ENCODE measurements at places on chromosomes 6 and 20.

DNA sequence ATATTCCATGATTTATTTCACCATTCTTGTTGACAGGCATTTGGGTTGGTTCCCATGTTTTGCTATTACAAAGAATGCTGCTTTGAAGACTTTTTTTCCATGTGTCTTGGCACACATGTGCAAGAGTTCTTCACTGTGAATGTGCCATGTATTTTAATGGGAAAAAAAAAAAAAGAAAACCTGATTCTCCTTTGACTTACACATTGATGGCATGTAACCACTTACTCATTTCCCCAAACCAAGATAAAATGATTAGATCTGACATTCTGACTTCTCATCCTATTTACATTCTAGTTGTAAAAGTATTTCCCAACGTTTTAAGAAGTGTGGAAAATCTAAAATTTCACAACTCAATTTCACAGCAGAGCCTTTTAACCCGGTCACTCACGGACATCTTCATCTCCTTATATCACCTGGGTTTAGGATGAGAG is 4.4 kb downstream of the CAP2 start:
- DNase-seq, result no peak

DNA sequence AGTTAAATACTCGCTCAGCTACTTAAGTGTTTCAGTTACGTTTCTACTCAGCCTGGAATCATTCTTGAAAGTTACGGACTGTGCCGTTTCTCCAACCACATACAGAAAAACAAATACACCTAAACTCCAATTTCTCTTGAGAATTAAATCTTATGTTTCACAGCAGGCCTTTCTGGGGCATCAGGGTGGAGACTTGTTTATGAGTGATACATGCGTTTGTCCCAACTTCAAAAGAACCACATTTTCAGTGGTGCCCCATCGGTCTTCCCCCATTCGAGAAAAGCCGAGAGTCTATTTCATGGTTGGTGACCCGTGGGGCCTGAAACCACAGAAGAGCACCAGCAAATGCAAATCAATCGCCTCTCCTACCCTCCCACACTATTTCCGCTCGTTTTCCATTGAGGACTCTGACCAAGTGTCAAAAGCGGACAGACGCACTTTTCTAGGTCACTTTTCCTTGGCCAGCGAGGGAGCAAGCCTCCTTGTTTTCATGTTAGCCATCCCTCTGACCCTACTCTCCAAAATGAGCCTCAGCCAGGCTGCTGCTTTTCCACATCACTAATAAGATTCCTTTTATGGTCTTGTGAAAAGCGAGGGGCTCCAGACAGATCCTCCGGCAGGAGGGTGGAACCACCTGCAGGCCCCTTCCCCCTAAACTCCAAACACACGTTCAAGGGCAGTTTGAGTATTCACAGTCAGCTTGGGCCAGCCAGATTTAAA is 3.1 kb downstream of the JAG1 start:
- no peak for DNase-seq

GRCh38 chr6:26329763-26330511 is 35.1 kb upstream of the BTN3A2 start:
- no peak for DNase-seq

GRCh38 chr6:152571089-152571488 is 66.1 kb downstream of the SYNE1 start:
- no peak for DNase-seq

DNA sequence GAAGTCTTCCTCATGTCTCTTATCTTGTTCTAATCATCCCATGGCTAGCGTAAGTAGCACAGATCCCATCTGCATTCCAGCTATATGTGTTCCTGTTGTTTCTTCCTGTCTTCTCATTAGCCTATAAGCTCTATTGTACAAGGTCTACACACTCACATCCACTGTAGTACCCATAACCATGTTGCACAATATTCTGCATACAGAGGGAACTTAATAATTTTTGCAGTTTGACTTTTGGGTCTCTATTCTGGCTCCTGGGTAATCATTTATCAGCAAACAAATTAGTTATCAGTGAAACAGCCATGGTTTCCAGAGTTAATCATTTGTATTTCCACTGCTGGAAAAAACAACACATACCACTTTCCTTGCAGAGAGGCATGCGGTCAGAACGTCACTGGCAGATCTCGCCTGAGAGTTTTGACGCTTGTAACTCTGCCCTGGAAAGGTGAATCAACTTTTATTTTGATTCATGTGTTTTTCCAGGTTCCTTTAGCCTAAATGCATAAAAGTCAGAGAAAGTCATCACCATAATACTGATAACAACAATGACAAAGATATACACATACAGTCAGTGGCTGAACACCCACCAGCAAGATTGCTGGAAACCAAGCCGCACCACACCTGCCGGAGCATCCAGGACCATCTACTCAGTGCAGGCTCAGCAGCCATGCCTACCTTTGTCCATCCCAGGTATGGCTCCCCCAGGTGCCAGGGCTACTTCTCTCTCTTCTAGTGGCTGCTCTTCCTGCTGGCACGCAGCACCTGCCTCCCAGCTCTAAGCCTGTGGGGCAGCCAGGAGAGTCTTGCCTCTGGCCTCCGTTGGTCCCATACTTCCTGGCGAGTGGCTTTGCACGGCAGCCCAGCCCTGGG is 158.2 kb downstream of the QRSL1 start:
- no peak for DNase-seq

- DNase-seq, result no peak
Observed at GRCh38 chr6:157269261-157269794, 54.0 kb downstream of the TMEM242 start.

DNA sequence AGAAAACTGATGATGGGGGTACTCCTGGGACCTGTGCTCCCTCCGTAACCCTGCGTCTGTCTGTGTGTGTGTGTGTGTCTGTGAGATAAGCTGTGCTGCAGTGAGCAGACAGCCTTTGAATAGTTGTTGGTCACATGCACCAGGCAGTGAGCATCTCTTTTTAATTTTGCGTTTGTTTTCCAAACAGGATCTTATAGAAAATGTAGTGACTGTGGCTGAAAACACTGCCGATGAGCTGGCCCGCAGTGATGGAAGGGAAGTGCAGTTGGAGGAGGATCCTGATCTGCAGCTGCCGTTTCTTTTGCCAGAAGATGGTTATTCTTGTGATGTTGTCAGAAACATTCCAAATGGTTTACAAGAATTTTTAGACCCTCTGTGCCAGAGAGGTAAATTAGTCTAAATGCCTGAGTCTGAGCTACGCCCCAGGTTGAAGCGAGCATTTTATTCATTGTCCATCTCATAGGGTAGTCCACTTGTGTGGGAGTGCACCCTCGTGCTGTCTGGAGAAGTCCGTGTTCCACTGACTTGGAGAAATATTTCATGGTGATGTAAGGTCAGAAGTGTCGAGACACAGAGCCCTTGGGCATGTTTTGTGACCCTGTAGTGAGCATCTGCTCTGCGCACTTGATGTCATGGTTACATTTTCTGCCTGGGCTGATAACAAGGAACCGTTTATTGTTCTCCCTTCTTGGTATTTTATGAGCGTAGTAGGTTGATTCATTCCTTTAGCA is 78.8 kb upstream of the KIF25 start:
- no peak for DNase-seq

DNA sequence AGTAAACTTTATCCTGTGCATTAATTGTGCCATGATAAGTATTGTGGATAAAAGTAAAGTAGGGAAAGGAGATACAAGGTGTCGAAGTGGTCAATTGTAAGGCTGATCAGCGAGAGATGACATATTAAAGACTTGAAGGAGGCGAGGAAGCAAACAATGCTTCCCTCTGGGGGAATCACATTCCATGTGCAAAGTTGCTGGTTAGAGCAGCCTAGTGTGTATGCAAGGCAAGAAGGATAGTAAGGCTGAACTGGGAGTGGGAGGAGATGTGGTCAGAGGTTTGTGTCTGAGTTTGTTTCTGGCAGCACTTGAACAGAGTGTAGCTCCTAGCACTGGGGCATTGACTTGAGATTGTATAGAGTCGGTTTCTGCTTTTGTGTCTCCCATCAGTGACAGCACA is 122.9 kb downstream of the SLC35F1 start:
- DNase-seq, result no peak

DNA sequence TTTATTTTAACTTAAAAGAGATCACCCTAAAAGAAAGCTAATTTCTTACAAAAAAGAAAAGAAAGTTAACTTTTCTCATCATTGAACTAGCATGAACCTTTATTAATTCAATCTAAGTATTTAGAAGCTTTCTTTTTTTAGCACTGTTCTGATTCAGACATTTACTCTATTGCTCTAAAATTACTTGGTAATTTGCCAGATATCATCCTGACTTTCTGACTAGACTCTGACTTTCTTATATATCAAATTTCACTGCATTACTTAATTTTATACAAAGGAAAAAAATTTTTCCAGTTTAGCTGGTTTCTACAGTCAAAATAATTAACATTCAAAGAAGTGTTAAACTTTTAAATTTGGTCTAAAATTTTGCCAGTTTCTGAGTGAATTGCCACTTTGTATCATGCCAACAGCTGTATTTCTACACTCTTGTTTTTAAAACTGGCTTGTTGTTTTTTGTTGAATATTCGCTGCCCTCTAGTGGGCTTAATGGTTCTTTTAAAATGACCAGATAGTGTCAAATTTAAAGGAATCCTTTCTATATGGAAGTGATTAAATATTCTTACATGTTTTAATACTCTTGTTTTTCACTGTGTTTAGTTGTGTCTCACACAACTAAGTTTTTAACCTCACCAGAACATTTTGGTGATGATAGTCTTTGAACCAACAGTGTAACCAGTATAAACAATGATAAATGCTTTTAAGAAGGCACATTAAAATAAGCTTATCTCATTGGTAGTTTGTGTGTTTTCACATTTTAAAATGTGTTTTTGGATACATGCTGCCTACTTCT is 102.0 kb downstream of the POPDC3 start:
- peak; percentile 28 for DNase-seq

GRCh38 chr20:53162251-53162835 is 190.2 kb downstream of the TSHZ2 start:
- peak; percentile 83 for DNase-seq

DNA sequence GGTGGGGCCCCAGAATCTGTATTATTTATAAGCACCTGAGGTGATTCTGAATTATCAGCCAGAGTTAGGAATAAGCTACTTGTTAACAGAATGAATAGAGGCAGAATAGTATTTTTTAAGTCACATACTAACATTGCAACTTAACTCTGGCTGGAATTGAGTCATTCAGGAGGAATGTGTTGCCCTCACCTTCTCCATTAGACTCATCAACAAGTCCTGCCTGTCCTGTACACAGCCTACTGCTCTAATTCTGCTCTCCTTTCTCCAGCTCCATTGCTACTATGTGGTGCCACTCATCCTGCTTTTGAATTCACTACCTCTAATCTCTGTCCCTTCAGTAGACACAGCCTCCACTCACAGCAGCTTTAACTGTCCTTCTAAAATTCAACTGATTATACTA is 669.4 kb downstream of the DHX35 start:
- no peak for DNase-seq

- no peak for DNase-seq
Observed at GRCh38 chr6:148803979-148804378, 57.1 kb downstream of the UST start.

- DNase-seq, result no peak
Observed at GRCh38 chr6:46555129-46555528, 63.9 kb upstream of the RCAN2 start.

GRCh38 chr6:29705389-29706231 is 17.6 kb upstream of the HLA-F start:
- DNase-seq, result no peak

- DNase-seq, result no peak
Observed at GRCh38 chr6:392441-393390, 1.2 kb downstream of the IRF4 start.

GRCh38 chr20:3794701-3795420 is 1.2 kb upstream of the CDC25B start:
- DNase-seq, result no peak

- no peak for DNase-seq
Observed at GRCh38 chr6:39772559-39773273, 19.5 kb upstream of the DAAM2 start.

- no peak for DNase-seq
Observed at GRCh38 chr6:160217073-160217472, 41.5 kb downstream of the SLC22A2 start.

DNA sequence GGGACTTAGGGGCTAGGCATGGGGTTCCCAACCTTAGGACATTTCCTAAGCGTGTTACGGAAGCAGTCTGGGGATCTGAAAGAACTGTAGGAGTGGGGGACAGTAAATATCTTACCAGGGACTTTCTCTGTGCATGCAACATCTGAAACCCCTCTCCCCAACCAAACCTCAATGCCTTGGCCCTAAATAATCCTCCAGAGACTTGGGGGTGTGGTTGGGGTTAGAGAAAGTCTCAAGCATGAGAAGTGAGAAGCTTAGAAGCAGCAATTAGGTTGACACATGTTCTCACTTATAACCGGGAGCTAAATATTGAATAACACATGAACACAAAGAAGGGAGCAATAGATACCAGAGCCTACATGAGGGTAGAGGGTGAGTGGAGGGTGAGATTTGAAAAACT is 74.7 kb downstream of the HTR1E start:
- no peak for DNase-seq

- no peak for DNase-seq
Observed at GRCh38 chr6:135871878-135872277, 20.4 kb downstream of the PDE7B start.

DNA sequence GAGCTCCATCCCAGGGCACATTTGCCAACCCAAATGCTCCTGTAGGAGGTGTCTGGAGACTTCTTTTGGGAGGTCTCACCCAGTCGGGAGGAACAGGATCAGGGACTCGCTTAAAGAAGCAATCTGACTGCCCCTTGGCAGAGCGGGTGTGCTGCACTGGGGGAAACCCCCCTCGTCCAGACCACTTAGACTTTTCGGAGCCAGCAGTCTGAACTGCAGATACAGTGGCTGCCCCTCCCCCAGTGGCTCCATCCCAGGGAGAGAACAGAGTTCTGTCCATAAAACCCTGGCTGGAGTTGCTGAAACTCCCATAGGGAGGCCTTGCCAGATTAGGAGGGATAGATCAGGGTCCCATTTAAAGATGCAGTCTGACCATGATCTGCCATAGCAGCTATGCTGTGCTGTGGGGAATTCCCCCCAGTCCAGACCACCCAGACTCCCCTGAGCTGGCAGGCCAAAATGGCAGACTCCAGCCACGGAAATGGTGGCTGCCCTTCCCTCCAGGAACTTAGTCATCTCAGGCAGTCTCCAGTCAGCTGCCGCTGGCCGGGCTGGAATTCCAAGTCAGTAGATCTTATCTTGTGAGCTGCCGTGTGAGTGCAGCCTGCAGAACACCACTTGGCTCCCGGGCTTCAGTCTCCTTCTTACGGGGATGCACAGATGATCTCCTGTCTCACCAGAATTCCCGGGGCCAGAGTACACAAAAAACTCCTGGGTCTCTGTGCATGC is 278.1 kb upstream of the SASH1 start:
- no peak for DNase-seq

- no peak for DNase-seq
Observed at GRCh38 chr6:15080895-15081294, 165.0 kb upstream of the JARID2 start.

GRCh38 chr6:149112976-149113375 is 204.5 kb upstream of the TAB2 start:
- DNase-seq, result no peak

- DNase-seq, result no peak
Observed at GRCh38 chr6:7805850-7806214, 79.9 kb downstream of the BMP6 start.

- no peak for DNase-seq
Observed at GRCh38 chr6:51753635-51754034, 333.8 kb downstream of the PKHD1 start.

Data from urinary bladder (tissue), 4 donors.